BJ (cell line): ENCODE measurements at places on chromosomes 5 and 9.
A peak's percentile ranks its signal among the peaks of the same experiment; 100 is the strongest.

DNA sequence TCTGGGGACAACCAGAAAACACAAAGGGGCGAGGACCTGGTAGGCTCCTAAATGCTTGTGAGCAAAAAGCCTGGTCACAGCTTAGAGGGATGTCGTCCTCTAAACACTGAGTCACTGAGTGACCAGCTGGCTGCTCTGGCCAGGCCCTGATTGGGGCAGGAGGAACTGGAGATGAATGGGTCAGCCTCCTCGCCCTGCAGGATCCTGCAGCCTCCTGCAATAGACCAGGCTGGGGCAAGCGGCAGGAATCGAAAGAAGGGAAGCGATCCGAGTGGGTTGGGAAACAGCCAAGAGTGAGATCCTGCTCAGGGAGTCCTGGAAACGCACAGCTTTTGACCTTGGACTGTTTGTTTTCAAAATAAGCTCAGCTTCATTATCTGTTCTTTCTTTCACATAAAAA lies 34.1 kb upstream of the MSX2 start:
- no peak for DNase-seq

GRCh38 chr5:136522217-136522956 lies 157.0 kb upstream of the TRPC7 start:
- no peak for DNase-seq

GRCh38 chr5:158621391-158621790 lies 478.3 kb downstream of the EBF1 start:
- DNase-seq: no peak

- DNase-seq: no peak
These were observed 32.7 kb upstream of the SPARC start for GRCh38 chr5:151719228-151720000.

DNA sequence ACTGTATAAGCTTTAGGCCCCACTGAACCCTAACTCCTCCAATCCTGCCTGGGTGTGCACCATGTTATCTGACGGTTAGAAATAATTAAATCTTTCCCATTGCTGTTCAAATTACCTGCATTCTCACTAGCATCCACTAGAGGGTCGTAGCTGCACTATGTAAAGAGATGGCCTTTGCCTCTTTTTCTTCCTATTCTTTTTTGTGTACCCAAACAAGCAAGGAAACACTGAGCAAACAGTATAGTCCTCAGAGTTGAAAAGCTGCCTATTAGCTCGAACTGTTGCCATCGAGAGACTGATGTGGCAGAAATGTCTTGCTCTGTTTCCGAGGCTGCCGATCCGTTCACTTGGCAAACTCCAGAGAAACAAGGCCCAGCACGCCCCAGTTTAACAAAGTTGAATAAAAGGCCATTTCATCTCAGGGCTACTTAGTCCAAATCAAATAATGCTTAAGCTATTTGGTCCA lies 163.8 kb upstream of the TRPM3 start:
- DNase-seq: no peak

DNA sequence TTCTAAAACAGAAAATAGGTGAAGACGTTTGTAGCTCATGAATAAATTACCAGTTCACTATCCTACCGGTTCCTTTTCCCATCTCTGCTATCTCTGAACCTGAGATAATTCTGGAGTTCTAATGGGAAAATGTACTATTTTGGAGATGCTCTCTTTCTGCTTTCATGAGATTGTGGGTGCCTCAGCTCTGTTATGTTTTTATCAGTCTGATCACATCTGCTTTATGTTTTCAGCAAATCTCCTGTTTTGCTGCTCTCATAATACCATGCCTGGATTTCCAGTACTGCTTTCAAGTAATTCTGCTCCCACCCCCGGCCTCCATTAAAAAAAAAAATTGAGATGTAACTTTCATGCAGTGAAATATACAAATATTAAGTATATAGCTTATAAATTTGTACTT lies 9.1 kb upstream of the SUSD1 start:
- no peak for DNase-seq

- no peak for DNase-seq
These were observed 36.3 kb downstream of the ZNF782 start for GRCh38 chr9:96817973-96818372.

DNA sequence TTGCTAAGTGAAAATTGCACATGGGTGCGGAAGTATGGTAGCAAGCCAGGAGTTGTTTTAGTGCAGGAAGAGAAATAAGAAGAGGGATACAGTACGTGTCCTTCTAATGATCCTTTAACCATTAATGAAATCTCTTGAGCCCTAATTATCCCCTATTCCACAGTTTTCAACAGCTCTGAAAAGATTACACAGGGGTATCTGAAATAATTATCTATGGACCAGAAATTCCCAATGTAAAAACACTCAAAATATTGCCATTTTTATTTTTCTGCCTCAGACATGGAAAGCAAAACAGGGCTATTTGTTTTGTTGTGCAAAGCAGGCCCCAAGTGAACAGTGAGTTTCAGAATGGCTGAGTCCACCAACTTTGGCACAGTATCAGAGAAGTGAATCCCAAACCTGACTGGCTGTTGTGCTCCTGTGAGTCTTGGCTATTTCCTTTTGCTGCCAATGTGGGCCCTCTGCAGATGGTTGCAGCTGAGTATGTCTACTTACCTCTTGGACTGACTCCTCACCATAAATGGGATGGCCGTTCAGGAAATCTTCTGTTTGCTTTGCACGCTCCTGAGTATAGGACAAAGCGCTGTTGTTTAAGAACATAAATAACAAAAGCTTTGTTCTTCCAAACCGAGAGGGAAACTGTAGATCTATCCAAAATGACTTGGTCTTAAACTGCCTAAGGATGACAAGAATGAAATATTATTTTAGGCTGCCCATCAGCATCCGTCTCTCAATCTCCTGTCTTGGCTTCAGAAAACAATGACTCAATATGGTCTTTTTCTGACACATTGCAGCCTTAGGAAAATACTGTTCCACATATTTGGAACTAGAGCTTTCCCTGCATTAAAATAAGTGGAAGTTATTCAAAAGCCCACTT lies 204.1 kb downstream of the DEPDC1B start:
- DNase-seq: no peak

- no peak for DNase-seq
These were observed 208.1 kb upstream of the PIK3R1 start for GRCh38 chr5:68007451-68007850.

GRCh38 chr9:96107436-96107835 lies 194.5 kb downstream of the HSD17B3 start:
- DNase-seq: no peak

DNA sequence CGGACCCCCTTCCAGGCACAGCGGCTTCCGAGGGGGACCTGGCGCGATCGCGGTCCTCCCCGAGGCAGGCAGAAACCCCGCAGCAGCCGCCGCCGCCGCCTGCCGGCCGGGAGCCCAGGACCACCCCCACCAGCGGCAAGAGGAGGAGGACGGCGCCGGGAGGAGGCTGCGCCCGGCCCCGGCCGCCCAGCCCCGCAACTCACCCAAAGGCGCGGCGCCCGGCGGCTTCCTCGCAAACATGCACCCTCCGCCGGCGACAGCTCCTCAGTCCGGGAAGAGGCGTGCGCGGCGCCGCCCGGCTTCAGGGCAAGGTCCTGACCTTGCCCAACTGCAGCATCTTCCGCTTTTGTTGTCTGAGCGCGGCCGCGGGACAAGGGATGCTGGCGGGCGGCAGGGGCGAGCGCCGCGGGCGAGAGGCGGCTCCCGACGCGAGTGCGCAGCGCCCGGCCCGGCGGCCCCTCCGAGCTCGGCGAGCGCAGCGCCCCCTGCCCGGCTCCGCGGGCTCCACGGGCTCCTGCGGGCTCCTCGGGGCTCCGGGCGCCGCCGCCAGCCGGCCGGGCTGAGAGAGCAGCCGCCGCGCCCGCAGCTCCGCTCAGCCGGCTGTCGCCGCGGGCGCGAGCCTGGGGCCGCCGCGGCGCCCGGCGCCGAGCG lies 507 bp downstream of the CTNND2 start:
- DNase-seq: no peak

GRCh38 chr5:4156889-4157288 lies 561.3 kb downstream of the IRX1 start:
- DNase-seq: no peak

DNA sequence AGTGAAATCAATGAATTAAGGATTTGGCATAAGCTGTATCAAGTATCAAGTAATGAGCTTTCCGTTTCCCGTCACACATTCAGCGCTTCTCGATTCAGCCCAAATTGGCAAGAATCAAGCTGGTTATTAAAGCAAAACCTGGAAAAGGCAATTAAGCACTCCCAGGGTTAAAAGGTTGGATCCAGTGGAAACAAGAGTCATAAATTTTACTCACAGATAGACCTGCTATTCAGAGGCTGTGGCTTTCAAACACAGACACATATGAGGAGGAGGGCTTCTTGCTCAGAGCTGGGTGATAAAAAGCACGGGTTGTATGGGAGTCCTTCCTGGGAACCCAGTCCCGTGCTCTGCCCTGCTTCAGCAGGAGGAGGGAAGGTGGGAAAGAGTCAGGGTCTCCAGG lies 112.3 kb upstream of the CXCL14 start:
- DNase-seq: no peak

- no peak for DNase-seq
These were observed 2.5 kb upstream of the ZNF608 start for GRCh38 chr5:124748687-124749594.

DNA sequence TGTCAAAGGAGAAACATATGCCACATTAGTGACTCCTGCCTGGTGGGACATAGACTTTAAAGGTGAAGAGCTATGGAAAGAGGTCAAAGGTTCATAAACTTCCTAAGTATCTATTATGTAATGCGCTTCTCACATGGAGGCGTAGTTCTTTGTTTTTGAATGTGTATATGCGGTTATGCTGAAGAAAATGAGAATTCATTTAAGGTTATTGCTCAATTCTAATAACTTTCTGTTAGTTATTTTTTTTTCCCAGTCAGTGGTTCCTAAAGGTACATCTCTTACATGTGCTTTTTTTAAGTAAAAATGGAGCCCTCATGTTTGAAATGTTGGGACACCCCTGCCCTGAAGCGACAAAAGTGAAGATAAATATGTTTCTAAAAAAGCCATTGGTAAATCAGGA lies 156.2 kb downstream of the SPATA31D1 start:
- no peak for DNase-seq

- DNase-seq: no peak
These were observed 27.6 kb downstream of the TCF7 start for GRCh38 chr5:134142052-134142451.

DNA sequence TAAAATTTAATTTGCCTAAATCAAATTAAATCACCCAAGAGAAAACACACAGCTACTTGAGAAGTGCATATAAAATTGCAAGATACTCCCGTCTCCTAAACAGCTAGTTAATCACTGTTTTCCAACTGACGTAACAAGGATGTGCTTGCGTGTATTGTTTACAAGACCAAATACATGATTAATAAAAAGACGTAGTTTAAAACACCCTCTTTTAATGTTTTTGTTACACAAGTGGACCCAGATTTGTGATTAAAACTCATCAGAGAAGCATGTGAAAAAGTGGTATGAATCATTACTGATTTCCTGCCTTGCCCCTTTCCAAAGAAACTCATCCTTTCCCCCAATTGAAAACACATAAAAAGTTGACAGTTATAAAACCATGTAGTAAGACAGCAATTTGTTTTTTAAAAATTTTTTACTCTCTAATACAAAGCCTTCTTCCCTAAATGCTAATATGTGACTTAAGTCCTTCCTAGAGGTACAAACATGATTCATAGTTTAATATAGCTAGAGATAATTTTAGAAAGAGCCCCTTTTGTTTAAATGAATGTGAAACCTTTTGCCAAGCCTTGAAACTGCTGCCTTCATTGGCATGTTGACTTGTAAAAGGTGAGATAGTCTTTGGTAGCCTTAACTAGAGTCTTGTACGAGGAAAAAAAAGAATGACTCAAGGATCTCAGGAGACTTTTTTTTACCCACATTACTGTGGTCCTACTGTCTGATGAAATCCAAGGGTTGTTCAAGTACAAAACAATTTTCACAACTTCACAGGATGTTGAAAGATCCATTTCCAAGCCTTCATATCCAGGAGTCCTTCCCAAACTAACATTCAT lies 61.4 kb upstream of the FST start:
- DNase-seq: peak; percentile 99

GRCh38 chr9:135068776-135069415 lies 18.6 kb upstream of the OLFM1 start:
- DNase-seq: no peak
